ENCODE measurements at places on chromosomes 4 and X.

- DNase-seq = no peak
Measured at GRCh38 chrX:125378205-125378604, 58.5 kb downstream of the TEX13C start.

DNA sequence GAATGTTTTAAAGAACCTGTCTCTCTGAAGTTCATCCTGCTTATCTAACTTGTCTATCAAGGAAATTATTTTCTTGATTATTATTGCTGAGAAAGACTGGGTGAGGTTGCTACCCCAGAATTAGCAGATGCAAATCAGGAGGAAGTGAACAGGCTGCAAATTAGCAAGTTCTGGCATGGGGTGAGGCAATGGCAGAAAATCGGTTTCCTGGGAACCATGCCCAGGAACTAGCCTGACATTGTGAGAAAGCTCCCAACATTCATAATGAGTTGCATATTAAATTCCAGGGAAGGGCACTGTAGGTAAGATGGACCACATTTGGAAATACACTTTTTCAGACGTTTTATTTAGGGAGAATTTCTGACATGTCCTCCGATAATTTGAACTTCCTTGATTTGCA, 11.6 kb downstream of the ARSF start:
- peak; percentile 10 for DNase-seq

DNA sequence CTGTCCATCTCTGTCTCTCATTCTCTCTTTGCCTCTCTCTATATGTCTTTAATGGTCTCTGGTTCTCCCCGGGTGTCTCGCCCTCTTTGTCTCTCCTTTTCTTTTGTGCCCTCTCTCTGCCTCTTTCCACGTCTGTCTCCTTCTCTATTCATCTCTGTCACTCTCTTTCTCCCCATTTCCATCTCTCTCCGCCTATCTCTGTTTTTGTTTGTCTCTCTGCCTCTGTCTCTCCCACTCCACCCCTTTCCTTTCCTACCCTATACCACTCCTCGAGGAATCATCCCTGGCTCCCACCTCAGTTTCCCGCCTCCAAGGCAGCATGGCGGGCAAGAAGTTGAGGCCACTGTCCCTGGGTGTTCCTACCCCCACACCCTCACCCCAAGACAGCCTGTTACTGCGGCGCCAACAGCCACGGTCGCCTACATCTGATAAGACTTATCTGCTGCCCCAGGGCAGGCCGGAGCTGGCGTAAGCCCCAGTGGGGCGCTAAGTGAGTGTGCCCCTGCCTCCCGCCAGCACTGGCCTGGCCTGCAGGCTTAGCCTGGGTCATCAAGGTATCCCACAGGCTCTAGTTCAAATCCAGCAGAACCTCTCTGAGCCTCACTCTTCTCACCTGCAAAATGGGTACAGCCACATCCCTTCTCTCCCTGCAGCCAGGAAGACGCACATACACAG, 713 bp upstream of the GATA1 start:
- no peak for DNase-seq

- DNase-seq = no peak
Measured at GRCh38 chr4:71006203-71006907, 12.9 kb downstream of the DCK start.

DNA sequence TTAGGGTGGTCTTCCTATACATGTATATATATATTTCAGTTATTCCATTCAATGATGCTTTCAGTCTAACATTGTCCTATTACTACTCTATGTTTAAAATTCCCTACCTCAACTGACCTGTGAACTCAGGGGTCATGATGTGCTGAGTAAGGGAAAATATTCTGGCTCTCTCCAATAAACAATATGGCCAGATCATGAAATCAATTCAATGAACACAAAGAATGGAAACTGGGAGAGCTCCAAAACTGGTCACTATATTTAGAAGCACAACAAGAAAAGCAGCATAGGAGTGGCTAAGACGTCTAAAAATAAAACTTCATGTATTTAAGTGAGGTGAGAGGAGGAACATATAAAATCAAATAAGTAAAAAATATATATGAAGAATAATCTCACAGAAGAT, 304.5 kb downstream of the PPP3CA start:
- DNase-seq = no peak

GRCh38 chr4:72902354-72902753, 167.2 kb downstream of the COX18 start:
- DNase-seq = no peak

DNA sequence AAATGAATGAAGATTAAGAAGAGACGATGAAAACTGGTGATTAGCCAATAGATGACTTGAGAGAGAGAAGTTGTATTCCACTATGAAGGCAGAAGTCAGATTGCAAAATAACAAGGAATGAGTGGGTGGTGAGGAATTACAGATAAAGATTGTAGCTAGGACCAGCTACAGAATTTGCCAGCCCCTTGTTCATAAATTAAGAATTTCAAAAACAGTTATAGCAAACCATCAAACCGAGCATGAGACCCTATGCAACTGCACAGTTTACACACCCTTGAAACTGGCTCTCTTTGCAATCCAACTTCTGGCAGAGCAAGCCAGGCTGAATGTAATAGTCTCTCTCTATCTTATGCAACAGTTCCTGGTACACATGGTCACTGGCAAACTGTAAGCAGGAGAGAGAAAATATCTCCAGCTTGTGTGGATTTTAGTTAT, 35.2 kb downstream of the STAP1 start:
- DNase-seq = no peak

DNA sequence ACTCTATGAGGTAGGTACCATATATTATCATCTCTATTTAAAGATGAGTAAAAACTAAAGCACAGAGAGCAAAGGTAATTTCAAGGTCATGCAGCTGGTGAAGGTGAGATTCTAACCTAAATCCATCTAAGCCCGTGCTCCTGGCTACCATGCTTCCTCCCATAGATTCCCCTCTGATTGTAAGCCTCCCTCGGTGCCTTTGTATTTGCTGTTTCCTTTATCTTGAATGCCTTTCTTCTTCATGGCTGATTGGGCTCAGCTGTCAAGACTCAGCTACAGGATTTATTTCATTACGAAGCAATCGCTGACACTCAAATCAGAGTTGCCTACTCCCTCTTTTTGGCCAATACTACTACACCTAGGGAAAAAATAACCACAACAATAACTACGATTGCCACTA, 217.1 kb downstream of the ARAP2 start:
- DNase-seq = no peak

DNA sequence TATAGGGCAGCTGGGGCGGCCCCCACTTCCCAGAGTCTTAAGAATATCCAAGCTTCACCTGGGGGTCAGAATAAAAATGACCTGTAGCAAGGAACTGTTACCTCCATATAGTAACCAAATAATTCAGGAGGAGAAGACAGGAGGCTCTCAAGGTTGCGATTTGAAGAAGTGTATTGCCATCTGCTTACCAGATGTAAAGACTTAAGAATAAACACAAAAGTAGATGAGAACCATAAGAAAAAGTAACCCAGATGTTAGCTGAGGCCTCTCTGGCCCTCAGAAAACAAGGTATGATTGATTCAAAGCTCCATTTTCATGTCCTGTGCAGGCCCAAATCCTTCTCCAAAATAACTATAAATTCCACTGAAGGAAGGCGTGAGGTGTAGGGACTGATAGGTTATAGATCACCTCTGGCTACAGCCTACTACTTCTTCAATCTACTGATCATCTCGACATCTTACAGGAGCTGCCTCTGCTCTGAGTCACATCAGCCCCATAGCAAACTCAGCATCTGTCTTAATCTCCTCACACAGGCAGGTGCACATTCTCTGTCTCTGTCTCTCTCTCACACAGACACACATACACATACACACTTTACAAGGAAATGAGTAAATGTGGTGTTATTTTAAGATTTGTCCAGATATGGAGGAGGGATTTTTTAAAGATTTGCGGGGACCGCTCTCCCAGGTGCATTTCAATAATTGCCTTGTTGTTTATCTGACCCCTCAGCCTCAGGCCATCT, 193.9 kb upstream of the EDNRA start:
- no peak for DNase-seq

- DNase-seq = no peak
Measured at GRCh38 chr4:128338634-128339355, 51.2 kb upstream of the PGRMC2 start.

- DNase-seq = peak; percentile 53
Measured at GRCh38 chr4:77073106-77073809, 2.5 kb downstream of the CCNI start.

- DNase-seq = no peak
Measured at GRCh38 chr4:48258845-48259397, 10.7 kb downstream of the TEC start.

DNA sequence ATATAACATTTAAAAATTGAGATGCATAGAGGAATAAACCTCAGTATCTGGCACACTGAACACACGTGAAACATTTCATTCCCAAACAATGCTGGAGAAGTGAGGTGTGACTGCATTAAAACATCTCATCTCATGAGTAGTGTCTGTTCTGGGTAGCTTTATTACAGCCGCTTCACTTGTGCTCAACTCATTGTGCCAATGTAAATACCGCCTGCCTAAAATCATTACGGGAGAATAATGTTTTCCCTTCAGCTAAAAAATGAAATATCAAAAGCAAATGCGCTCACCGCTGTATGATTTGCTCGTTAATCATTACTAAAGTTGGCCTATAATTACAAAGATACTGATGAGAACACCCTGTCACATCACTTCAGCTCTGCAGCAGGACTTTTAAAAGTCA, 110.2 kb upstream of the PRPS2 start:
- DNase-seq = no peak

DNA sequence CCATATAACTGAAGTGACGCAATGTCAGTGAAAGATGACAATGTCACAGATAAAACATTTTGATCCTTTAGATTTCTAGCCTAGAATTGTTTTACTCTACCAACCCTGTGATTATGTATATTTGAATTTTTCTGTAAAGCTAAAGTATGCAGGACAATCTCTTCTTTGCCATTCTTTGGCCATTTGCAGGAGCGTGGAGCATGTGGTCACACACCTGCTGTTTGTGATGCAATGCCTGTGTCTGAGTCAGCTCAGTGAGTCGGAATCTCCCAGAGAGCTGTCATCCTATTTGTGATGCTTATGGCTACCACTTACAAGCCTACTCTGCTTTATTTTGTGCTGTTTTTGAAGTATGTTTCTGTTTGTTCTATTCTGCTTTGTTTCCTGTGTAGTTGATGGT, 214.5 kb downstream of the NAF1 start:
- DNase-seq = no peak

- DNase-seq = peak; percentile 81
Measured at GRCh38 chrX:56788717-56789122, 59.7 kb downstream of the NBDY start.

- DNase-seq = no peak
Measured at GRCh38 chr4:88207171-88207570, 48.7 kb upstream of the ABCG2 start.

GRCh38 chr4:8547108-8547911, 32.9 kb upstream of the GPR78 start:
- no peak for DNase-seq

GRCh38 chr4:156495091-156495490, 476.5 kb downstream of the PDGFC start:
- no peak for DNase-seq

DNA sequence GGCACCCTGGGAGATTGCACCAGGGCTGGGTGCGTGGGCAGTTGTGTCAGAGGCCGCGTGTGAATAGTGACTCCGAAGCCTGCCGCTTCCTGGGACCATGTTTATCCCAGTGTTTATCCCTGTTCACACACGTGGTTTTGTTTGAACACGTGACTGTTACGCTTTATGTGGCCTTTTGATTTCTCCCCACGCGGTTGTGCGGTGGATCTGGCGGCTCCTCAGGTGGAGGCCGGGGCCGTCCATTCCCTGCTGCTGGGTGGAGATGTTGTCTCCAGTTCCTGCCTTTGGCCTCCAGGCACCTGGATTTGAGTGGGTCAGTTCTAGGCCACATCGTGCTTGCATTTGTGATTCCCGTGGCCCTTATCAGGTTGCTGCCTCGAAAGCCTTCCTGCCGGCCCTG, 35.1 kb downstream of the NELFA start:
- DNase-seq = no peak

Measured in G401 (cell line).